AG09319 (cell line): ENCODE measurements at places on chromosomes 5 and 9.

- DNase-seq, result no peak
These were observed 91.8 kb downstream of the PDE8B start for GRCh38 chr5:77302247-77302646.

GRCh38 chr9:95488954-95489353, 27.8 kb downstream of the PTCH1 start:
- no peak for DNase-seq

DNA sequence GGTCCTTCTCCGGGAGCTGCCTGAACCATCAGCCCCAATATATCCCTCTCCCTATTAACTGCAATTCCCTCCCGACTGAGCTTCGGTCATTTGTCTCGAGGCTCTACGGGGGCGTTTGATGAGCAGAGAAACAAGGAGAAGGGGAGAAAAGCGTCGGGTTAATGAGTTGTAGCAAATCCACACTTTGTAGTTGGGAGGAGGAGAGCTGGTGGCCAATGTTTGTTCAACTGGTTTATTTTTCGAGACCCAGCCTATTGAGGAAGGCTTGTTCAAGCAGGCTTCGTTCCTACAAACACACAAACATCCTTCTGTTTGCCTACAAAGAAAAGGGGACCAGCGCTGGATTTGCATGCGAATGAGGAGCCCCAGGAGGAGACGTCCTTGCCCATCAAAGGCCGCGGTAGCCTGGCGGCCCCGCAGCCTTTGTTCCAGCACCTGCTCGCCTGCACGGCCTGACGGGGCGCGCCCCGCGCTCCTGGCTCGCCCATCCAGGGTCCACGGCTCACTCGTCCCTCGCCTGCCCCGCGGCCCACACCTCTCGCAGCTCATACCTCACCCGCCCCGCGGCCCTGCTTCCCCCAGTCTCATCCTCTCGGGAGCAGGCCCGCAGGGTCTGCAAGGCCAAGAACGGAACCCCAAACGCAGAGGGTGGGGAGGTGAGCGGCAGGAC, 4.6 kb downstream of the FOXD1 start:
- no peak for DNase-seq

- no peak for DNase-seq
These were observed 116.9 kb downstream of the RAB3C start for GRCh38 chr5:58699762-58700118.
